ENCODE measurements at places on chromosomes 7 and 10. TPM values are rescaled to one million over a fixed set of nuclear protein-coding genes. Genes with fewer than 3 reads are reported as not detected.

DNA sequence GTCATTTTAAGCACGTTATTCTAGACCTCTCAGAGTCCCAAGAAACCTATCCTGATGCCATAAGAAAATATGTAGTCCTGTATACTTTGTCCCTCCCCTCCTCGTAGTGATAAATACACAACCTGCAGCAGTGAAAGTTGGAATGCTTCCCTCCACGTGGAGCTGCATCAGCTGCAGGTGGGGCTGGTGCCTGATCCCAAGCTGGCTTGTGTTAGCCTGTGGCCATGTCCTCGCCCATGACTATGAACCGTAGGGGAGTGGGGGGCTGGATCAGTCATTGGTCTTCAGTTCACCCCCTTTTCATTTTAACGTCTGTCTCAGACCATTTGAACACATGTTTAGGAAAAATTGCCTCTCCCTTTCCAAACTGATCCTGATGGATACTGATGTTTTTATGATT, 171.4 kb upstream of the HABP2 start:
- DNase-seq, result no peak

DNA sequence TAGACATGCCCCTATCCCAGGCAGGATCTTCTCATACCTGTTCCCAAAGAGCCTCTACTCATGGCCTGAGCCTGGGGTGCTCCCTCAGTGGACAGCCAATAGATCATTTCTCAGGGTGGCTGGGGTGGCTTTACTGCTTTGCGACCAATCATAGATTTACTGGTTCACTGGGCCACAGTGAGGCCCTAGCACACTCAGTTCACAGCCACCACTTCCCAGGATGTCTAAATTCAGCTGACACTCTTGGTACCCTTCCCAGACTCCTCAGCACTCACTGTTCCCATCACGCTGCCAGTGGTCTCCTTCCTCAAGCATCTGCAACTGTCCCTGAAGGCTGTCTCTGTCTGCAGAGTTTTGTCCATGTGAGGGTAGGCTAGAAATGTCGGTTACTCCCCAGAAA, 50.6 kb downstream of the ARHGAP22 start:
- peak; percentile 28 for DNase-seq

- no peak for DNase-seq
Observed at GRCh38 chr7:30351286-30351685, 66.9 kb downstream of the ZNRF2 start.

DNA sequence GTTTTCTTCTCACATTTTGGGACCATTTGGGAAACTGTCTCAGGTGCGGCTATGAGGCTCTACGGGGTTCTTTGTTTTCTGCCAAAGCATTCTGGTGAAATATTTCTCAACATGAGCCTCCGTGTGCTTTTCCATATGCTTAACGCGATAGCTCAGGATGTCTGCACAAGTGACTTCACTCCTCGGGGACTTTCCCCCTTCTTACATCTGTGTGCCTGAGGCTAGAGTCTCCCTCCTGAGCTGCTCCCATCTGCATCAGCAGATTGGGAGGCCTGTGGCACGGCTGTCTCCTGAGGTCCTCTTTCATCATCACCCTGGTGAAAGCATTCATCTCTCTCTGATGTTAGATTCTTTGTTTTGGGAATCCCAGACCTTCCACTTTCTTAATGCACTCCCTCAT, 1190.9 kb downstream of the TYW1 start:
- no peak for DNase-seq

DNA sequence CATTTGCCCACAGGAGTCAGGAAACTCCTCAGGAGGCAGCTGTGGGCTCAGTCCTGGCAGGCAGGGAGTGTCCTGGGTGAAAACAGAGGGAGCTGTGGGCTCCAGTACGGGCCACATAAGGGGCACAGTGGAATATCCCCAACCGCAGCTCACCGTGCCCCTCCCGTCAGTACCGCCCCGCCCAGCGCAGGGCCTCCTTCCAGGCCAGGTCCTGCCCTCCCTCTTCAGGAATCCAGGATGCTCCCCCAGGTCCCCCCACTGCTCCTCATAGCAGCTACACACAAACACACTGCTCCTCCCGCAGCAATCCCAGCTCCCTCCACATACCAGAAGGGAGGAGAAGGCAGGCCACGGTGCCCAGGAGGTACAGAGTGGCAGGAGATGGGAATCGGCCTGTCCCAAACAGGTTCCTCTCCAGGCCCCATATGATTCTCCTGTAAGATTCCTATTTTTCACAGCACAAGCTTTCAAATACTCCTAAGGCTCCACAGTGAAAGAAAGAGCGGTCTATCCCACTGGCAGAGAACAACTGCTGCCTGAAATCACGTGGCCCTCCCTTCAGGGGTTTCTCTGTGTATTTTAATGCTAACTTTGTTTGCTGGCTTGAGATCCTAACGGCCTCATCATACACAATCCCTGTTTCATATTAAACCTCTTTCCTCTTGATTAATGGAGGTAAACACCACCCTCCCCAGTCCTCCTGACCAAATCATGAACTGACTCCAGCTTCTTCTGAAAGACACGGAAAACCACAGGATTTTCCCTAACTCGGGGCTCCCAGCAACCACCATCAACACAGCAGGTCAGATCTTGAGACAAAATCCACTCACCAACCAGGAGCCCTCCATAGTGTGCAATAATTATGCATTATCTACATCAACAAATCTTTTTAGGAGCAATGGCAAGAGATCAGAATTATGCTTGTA, 178.7 kb downstream of the TNS3 start:
- DNase-seq, result no peak

GRCh38 chr10:127982601-127983000, 75.7 kb downstream of the PTPRE start:
- DNase-seq, result no peak

- no peak for DNase-seq
Observed at GRCh38 chr10:102649797-102650654, 5.7 kb downstream of the TRIM8 start.

- DNase-seq, result no peak
Observed at GRCh38 chr10:132521466-132522102, 16.0 kb upstream of the INPP5A start.

DNA sequence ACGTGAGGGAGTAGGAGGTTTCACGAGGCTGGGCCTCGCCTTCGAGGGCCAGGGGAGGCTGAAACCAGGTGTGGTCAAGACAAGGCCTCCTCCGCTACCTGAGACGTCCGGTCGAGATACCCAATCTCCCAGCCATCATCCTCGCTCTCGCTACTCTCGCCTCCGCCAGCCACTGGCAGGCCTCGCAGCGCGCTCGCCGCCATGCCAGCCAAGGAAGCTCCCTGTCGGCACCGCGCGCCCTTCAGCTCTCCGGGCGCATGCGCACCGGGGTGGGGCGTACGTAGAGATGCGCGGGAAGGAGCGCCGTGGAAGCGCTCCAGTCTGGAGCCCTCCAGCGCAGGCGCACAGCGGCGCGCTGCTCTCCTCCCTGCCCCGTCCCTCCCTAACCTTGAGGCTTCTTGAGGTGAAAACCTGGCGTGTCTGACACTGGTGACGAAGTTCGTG, at the start of gene ASZ1:
TSS of gene ASZ1 (minus strand) at position 236 of the 444 bp plus-strand sequence. CDS start at position 203, 33 bp downstream.
- DNase-seq, result no peak

DNA sequence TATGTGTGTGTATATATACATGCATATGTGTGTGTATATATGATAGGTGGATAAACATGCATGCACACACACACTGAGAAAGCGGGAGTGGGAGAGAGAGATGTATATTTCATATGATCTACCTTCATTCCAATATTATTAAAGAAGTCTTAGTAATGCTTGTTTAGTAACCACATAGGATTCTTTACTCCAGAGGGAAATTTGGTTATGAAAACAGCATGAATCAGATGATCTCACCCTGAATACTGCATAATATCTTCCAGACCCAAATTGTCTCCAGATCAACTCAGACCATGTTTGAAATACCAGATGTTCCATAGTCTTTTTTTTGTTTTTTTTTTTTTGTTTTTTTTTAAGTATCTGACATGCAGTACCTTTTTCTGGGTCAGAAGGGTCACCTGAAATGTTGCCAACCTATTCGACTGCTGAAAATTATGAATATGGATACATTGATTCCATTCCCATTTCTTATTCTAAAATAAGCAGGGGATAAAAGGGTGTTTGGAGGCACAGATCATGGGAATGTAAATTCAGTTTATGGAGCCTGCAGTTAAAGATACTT, 17.4 kb downstream of the TES start:
- no peak for DNase-seq

- DNase-seq, result no peak
Observed at GRCh38 chr7:77282897-77283296, 83.3 kb upstream of the FGL2 start.

GRCh38 chr7:66778201-66778600, 37.7 kb downstream of the RABGEF1 start:
- no peak for DNase-seq

GRCh38 chr7:47490501-47491265, 91.2 kb downstream of the TNS3 start:
- DNase-seq, result no peak

DNA sequence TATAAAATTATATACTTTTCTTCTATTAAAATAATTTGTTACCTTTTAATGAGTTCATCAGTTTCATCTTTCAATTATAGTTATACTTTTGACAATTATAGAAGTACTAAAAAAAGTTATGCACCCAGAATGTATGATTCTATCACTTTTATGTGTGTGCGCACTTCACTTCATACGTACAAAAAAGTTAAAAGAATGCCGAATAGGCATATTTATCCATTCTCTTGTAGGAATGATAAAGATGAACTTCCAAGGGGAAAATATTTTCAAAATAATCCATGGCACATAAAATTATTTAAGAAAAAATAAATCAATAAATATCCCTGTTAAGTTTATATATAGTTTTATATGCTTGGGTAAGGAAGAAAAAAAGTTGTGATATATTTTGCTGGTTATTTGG, 166.9 kb upstream of the PRSS1 start:
- no peak for DNase-seq

Gene SNCG
- total RNA-seq, result not detected

Gene MORN4
- total RNA-seq, result 1.9 TPM

Gene CCDC6
- 34.4 TPM for total RNA-seq

Gene EPHB4
- total RNA-seq, result 2.0 TPM

Gene ZNF786
- 7.1 TPM for total RNA-seq

Gene PRPF18
- 21.2 TPM for total RNA-seq

Gene HYCC1
- 72.6 TPM for total RNA-seq

Gene CUEDC2
- 73.5 TPM for total RNA-seq

Gene IDI2
- total RNA-seq, result not detected

Gene SERPINE1
- 1.2 TPM for total RNA-seq

Measured in activated CD8-positive, alpha-beta memory T cell treated with anti-CD3 and anti-CD28 coated beads, Interleukin-2, amount 10 ng/mL, durations not matched to agents 7 days and 5 days (primary cell).